Activated CD4-positive, alpha-beta T cell treated with anti-CD3 and anti-CD28 coated beads, Interleukin-2, amount 10 ng/mL, durations not matched to agents 24 days and 14 days (primary cell): ENCODE measurements at places on chromosomes 16 and 17.

GRCh38 chr16:28876973-28877654 lies 1.2 kb upstream of the ATP2A1 start:
- no peak for DNase-seq

DNA sequence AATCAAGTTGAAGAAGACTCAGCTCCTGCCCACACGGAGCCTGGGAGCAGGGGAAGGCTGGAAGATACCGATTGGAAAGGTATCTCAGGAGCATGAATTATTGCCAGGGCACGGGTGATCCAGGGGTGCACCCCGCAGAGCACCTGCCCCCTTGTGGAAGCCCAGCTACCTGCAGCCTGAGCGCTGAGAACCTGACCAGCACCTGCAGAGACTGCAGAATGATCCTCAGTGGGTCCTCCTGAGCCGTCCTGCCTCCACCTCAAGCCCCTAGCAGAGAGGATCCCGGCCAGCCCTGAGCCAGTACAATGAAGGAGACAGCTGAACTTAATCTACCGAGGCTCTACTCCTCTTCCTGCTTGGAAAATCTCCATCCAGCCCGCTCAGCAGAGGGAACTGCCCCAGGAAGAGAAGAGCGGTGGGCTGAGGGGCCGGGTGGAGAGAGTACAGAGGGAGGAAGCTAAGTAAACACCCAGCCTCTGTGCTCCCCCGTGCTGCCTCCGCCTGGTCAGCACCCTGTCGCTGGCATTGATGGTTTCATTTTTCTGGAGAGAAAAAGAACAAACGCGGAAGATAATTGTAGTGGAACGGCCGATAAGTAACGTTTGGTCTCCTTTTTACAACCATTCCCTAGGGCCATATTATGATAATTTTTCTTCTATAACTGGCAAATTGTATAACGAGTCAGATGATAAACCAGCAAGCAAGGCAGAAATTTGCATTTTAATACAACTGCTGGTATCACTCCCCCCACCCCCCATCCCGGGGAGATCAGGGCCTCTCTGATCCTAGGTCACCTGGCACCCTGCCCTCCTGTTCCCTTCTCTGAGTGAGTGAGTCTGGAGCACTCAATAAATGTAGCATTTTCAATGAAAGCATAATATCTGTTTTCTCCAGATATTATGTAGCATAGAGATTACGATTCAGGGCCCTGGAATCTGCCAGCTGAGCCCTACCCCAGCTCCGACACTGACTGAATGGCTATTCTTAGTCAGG lies 204.5 kb upstream of the RPL38 start:
- peak; percentile 87 for DNase-seq

DNA sequence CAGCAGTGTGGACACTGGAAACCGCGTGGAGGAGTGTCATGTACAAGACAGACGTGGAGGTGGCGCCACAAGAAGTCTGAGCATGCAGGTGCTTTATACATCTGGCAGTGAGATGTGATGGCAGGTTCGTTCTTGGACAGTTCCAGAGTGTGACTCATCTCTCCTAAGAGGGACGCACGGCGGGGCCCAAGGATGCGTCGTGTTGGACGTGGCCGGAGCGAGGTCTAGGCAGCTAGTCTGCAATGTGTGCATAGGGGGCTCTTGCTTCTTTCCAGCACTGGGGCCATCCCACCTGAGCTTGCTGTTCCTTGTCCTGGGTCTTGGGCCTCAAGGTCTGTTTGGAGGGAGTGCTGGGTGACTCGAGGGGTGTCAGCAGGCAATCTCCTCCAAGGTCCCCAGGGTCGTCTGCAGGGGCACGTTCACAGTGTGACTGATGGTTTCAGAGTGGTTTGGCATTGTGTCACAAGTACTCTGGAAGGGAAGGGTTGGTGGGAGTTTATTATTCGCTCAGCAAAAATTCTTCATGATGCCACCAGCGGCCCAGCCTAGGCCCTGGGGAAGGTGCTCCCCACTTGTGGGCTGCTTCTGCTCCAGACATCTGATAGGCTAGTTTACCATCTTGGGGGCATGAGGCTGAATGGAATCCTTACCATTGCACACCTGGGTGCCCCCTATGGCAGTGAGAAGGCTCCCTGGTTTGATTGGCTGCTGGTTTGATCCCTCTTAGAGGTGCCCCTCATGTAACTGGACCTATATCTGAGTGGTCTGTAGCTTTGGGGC lies 22.1 kb downstream of the SPACA3 start:
- no peak for DNase-seq

DNA sequence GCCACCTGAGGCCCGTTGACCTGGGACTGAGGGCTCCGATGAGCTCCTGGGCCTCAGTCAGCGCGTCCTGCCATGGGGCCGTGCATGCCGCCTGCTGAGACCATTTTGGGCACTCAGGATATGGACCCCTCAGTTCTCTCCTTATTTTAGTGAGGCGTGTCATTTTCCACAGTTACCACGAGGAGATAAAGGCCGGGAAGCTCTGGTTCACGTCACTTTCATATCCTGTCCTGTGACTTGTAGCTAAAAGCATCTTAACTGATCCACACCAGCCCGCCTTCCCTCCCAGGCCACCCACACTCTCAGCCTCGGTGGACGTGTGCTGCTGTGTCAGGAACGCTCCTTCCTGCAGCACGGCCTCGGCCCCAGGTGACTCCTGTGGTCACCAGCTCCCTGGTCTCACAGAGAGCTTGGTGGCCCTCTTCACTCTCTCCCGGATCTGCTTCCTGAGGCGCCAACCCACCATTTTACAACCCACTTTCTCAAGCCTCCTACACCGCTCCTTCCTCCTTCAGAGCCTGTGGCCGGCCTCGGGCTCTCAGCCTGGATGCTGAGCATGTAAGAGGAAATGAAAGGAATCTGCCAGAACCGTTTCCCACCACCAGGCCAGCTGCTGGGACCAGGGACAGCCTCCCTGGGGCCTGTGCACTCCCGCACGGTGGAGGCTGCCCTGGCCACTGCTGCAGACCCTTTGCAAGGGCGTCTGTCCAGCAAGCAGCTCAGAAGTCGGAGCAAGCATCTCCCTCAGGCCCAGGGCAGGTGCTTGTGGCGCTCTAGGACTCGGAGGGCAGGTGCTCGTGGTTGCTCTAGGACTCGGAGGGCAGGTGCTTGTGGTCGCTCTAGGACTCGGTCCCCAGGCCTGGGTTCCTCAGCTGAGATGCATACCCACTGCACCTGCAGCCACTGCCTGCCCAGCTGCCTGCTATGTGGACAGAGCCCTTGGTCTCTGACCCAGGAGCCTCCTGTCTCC lies 23.9 kb upstream of the FASN start:
- DNase-seq: no peak

- DNase-seq: no peak
These were observed 8.2 kb downstream of the CORO6 start for GRCh38 chr17:29614349-29615047.

GRCh38 chr16:38941-39892 lies 14.2 kb downstream of the POLR3K start:
- peak; percentile 86 for DNase-seq

- no peak for DNase-seq
These were observed 1.8 kb downstream of the GGNBP2 start for GRCh38 chr17:36546418-36547093.

- no peak for DNase-seq
These were observed 12.4 kb downstream of the RAB5C start for GRCh38 chr17:42142371-42142896.

GRCh38 chr17:6668727-6669425 lies 17.3 kb downstream of the C17orf100 start:
- no peak for DNase-seq

- peak; percentile 84 for DNase-seq
These were observed 15.5 kb downstream of the NEUROD2 start for GRCh38 chr17:39591958-39592954.

DNA sequence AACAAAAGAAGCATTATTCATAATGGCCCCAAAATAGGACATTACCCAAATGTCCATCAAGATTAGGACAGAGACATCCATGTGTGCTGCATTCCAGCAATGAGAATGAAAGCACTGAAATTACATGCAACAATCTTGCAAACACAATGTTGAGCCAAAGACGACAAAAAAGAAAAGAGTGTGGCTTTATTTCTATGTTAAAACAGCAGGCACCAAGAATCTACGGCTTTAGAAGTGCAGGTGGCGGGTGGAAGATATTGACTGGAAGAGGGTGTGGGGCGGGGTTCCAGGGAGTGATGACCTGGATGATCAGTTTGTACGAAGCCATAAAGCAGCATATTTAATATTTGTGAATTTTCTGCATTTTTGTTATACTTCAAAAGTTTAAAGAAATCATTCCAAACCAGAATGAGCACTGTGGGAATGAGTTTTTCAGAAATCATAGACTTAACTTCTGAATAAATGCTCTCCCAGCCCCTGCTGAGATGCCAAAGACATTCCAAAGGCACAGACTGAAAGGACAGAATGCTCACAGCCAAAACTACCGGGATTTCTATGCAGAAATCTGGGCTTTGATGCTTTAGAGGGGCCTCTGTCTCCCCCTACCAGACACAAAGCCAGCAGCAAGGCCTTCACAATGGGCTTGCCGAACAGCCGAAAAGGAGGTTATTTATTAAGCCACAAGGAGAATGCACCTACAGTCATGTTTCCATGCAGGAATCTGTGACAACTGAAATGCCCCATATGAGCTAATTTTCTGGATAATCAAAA lies 361.6 kb downstream of the GRIN2A start:
- no peak for DNase-seq

GRCh38 chr17:7632492-7632894 lies 2.6 kb downstream of the SHBG start:
- DNase-seq: peak; percentile 84

GRCh38 chr16:8855051-8855786 lies 13.6 kb downstream of the CARHSP1 start:
- DNase-seq: no peak
